ENCODE measurements at places on chromosomes 7 and 10.

GRCh38 chr10:60140651-60141632, 234.6 kb upstream of the CCDC6 start:
- no peak for DNase-seq

- DNase-seq, result no peak
Observed at GRCh38 chr10:14587540-14588083, 187.1 kb downstream of the FAM107B start.

- DNase-seq, result peak; percentile 56
Observed at GRCh38 chr7:27180431-27181420, 4.3 kb downstream of the HOXA11 start.

DNA sequence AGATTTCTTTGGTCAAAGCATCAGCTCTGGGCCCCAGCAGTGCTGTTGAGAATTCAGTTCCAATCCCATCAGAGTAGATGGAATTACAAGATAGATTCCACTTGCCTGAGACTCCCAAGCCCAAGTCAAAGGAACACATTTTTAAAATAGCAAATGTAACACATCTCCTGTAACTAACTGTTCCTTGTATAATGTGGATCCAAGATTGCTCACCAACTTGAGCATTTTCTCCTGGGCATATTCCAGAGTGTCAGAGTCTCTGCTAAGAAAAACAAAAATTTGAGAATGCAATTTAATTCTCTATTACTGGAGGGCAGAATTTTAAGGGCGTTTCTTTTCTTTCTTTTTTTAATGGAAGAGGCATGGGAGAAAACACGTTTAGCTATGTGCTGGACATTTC, 136.7 kb downstream of the NEBL start:
- DNase-seq, result no peak

GRCh38 chr10:13347043-13347499, 1.0 kb downstream of the SEPHS1 start:
- DNase-seq, result no peak

- no peak for DNase-seq
Observed at GRCh38 chr7:120332433-120332832, 59.5 kb downstream of the KCND2 start.

DNA sequence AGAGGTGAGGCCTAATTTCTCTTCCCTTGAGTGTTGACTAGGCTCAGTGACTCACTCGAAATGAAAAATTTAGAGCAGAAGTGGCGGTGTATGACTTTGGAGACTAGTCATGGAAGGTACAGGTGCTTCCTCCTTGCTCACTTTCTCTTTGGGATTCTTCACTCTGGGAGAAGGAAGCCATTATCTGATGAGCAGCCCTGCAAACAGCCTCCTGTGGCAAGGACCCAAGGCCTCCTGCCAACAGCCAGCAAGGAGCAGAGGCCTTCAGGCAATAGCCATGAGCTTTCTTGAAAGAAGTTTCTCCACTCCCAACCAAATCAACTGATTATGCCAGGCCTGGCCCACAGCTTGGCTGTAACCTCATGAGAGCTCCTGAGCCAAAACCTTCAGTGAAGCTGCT, 369.6 kb upstream of the VWC2 start:
- no peak for DNase-seq

- DNase-seq, result no peak
Observed at GRCh38 chr7:21355406-21355874, 72.4 kb upstream of the SP4 start.

GRCh38 chr7:95035295-95035694, 127.9 kb downstream of the PPP1R9A start:
- DNase-seq, result no peak

GRCh38 chr10:101162677-101163076, 31.6 kb downstream of the TLX1 start:
- no peak for DNase-seq

DNA sequence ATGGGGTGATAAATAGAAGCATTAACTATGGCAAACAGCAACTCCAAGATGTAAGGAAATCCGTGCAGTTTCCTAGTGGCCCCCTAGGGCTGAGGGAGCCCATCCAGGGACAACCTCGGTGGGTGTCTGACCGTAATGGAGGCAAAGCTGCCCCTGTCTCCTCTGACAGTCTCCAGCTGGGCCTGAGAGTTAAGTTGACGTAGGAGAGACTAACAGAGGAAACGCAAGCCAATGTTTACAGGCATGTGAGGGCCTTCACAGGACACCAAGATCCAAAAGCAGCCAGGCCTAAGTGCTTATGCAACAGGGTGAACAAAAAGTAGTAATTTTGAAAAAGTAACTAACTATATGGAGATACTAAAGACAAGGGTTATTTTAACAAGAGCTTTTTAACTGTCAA, 330.0 kb upstream of the C7orf33 start:
- no peak for DNase-seq

- DNase-seq, result no peak
Observed at GRCh38 chr10:96588060-96588554, 1.3 kb upstream of the TM9SF3 start.

DNA sequence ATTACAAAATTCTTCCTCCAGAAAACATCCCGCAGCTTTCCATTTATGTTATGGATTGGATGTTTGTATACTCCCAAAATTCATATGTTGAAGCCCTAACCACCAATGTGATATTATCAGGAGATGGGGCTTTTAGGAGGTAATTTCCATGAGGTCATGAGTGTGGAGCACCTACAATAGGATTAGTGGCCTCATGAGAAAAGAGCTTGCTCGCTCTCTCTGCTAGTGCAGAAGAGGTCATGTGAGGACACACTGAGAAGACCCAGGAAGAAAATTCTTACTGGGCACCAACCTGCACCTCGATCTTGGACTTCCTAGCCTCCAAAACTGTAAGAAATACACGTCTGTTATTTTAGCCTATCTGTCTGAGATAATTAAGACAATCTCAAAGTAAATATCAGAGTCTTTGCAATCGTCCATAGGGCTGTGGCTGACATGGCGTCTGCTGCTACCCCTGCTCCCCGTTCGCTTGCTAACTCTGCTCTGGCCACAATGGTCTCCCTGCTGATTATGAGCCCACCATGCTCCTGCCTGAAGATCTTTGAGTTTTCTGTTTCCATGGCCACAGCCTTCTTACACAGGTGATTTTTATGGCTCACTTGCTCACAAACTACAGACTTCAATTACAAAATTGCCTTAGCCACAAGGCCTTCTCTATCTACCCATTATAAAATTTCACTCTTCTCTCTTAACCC, 333.3 kb downstream of the CACNA2D1 start:
- DNase-seq, result no peak

- no peak for DNase-seq
Observed at GRCh38 chr7:34044306-34044643, 138.9 kb downstream of the BMPER start.

GRCh38 chr7:73963252-73963822, 64.6 kb upstream of the ELN start:
- no peak for DNase-seq

GRCh38 chr10:98326621-98327027, 58.6 kb upstream of the LOXL4 start:
- no peak for DNase-seq

- no peak for DNase-seq
Observed at GRCh38 chr10:16909961-16910792, 93.0 kb upstream of the RSU1 start.

DNA sequence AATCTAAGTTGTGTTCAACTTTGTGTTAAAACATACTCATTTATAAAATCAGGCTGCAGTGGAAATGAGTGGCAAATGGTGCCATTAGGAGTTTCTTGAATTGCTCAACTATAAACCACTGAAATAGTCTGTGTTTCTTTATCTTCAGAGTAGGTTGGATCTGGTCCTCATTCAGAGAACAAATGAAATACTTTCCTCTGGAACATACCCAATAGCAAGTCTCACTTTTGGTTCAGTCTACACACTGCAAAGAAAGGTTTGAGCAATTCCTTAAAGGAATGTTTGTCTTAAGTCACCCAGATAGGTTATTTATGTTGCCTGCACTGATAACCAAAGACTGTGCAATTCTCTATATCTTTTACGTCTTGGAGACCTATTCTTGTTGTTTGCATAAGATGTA, 62.5 kb downstream of the ABCB4 start:
- DNase-seq, result no peak

- DNase-seq, result no peak
Observed at GRCh38 chr7:155521743-155522398, 24.5 kb downstream of the CNPY1 start.

DNA sequence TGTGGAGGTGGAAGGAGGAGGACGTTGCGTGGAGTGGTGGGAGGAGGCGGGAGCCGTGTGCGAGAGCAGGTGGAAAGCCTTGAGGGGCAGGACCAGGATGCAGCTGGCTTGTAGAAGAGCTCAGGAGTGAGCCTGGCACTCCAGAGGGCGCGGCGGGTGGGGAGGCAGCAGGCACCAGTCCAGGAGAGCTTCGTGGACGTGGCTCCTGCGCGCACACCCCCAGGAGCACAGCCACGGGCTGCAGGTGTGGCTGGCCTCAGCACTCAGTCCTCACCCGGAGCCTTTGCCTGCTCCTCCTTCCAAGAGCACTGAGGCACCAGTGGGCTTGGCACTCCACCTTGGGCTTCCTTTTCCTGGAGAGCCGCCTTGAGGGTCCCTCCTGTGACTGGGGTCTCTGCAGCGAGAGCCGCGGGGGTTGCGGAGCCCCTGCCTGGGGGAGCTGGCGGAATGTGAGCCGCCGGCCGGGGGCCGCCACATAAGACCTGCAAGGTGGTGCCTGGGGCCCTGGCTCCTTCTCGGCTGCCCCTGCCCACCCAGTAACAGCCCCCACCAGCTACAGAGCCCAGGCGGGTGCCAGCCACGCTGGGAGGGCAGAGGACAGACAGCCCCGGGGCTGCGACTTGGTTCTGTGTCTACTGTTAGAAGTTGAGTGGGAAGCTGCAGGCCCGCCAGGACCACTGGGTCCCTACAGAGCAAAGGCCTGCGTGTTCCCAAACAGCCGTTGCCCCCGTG, 11.1 kb downstream of the MAFK start:
- DNase-seq, result no peak

DNA sequence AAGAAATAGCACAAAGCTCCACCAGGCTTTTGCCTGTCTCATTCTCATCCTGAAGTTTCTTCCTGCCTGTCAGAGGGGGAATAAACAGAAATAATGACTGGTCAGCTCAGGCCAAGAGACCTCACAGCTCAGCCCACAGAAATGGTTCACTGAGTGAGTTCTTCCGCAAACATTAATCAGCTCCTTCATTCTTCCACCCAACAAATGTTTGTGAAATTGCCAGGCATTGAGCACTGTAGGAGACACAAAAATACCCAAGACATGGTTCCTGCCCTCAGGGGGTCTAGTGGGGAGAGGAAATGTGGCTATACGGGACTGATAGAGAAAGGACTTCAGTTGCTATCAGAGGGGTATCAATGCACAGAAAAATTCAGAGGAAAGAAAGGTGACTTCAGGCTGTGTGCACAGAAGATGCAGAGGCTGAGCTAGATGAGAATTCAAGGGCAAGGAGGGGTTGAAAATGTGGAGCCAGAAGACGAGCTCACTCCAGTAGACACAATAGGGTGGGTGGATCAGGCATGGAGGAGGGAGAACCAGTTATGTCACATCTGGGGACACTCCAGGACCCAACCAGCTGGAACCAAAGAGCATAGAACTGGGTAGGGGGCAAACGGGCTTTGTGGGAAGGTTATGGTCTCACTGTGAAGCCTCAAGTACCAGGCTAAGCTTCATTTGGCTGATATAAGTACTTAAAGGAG, 20.9 kb downstream of the MYOF start:
- DNase-seq, result no peak

DNA sequence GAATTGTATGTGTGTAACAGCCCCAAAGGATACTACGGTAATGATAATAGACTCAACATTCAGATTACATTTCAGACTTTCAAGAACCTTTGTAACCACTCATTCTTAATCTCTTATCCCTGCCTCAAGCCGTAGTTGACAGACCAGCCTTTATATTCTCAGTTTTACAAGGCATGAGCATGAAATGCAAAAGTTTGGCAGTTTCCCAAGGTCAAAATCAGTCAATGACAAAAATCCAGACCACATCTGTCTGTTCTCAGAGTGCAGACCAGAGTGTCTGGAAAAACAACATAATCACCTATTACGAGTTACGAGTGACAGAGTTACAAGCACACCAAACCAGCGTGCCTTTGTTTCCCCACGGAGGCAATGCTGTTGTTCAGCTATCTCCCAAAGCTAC, 178.6 kb upstream of the LRGUK start:
- DNase-seq, result no peak

GRCh38 chr10:85459906-85460305, 906.7 kb downstream of the GRID1 start:
- no peak for DNase-seq

- no peak for DNase-seq
Observed at GRCh38 chr7:108486291-108486966, 30.2 kb upstream of the NRCAM start.

DNA sequence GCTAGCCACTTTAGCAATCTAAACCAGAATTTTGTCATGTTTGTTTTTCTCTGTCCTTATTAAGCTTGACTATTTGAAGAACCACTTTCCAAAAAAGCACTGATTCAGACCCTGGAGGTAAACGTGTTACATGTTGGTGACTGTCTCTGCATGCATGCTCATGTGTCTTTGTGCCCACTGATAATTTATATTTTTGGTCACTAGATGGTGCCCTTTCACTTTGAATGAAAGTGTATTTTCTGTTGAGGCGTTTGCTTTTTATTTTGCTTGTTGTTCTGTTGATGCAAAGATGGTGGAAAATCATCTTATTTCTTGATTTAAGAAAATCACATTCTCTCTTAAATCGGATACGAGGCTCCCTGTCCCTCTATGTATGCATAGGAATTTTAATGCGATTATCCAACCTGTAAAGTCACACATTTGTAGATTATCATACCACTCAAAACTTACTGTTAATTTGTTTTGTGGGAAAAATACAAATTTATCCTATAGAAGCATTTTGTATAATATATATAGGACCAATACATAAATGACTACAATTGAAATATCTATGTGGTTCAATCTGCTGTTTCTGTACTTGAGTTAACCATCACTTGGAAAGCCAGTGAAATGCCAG, 269.3 kb downstream of the BICC1 start:
- DNase-seq, result no peak

DNA sequence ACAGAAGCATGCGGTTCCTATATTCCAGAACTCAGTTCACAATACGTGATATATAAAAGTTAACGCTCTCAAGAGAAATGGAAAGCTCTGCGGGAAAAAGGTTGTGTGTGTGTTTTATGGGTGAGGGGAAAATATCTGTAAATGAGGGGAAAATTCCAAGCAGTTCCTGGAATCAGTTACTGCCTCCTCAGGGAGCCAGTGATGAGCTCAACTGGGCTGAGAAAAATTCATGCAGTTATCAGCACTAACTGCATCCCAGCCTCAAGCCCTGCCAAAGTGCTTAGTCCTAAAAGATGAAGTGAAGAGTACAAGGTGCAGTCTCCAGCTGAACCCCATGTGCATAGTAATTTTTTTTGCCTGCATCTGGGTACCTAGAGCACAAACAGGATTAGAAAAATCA, 191.9 kb downstream of the CDK14 start:
- peak; percentile 62 for DNase-seq

DNA sequence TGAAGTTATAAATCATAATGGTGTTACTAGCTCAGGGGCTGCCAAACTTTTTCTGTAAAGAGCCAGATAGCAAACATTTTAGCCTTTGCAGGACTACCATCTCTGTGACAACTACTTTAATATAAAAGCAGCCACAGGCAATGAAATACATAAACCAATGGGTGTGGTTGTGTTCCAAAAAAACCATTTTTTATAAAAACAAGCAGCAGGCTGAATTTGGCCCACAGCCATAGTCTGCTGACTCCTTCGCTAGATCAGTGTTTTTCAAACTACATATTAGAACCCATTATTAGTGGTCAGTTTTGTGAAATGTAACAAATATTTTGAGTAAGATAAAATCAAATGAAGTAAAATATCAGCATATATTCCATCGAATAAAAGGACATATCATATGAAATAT, 13.6 kb downstream of the GNG11 start:
- DNase-seq, result peak; percentile 61

Measured in sciatic nerve (tissue), 2 donors.